Left ventricle myocardium inferior (tissue), 1 donor: ENCODE measurements at places on chromosomes 1 and 21. TPM values are rescaled to one million over a fixed set of nuclear protein-coding genes. Genes with fewer than 3 reads are reported as not detected.

DNA sequence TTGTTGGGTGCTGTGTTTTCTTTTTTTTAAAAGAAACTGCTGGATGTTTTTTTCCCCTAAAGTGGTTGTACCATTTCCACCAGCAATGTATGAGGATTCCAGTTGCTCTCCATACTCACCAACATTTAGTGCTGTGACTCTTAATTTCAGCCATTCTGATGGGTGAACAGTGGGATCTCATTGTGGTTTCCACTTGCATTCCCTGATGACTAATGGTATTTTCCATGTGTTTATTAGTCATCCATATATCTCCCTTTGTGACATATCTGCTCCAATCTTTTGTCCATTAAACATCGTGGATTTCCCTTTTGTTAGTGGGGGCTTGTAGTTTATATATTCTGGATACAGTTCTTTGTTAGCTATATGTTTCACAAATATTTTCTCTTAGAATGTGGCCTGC lies 206.0 kb downstream of the CAMTA1 start:
- no peak overlapping the region for H3K27ac ChIP-seq
- H3K36me3 ChIP-seq, result no peaks in the 10 kb centered on the region
- H3K27me3 ChIP-seq, result peaks cover 16% of the 10 kb centered on the region
- DNase-seq, result no peak

DNA sequence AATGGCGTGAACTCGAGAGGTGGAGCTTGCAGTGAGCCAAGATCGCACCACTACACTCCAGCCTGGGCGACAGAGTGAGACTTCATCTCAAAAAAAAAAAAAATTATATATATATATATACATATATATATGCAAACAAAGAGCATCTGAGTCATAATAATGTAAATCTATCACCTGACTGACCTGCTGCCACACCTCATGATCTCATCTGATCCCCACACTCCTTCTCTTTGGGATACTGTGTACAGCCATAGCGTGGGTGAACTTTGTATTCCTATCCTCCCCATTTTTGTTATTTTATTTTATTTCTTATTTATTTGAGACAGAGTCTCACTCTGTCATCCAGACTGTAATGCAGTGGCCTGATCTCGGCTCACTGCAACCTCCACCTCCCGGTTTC lies 2.6 kb upstream of the HDAC1 start:
- DNase-seq, result no peak
- no peaks in the 10 kb centered on the region for H3K36me3 ChIP-seq
- peaks cover 23% of the 10 kb centered on the region for H3K4me1 ChIP-seq
- H3K4me3 ChIP-seq, result no peak overlapping the region
- H3K27me3 ChIP-seq, result no peaks in the 10 kb centered on the region
- H3K27ac ChIP-seq, result no peak overlapping the region

DNA sequence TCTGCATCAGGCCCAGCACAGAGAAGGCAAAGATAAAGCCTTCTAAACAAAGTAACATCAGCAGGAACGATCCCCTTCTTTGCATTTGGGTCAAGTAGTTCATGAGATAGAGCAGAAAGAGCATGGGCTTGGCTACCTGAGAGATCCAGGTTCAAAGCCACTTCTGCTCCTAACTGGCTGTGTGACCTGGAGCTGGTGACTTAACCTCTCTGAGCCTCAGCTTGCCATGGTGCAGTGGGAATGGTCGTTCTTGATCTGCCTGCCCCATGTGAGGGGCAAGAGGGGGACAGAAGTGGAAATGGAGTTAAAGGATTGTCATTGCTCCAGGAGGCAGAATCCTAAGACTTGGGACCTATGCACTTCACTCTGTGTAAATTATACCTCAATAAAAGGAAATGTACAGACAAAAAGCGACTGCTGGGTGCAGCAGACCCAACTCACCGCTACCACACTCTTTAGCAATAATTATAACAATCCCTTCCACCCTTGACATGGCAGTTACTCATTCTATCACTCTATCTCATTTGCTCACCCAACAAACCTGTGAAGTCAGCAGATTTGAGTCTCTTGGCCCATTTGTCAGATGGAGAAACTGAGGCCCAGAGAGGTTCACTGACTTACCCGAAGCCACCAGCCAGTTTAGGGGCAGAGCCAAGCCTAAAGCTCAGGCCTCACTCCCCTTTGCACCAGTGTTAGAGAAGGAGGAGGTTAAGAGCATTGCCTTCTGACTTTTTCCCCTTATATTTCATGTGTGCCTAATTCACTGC lies 1.5 kb upstream of the MATN1 start:
- no peak overlapping the region for H3K27ac ChIP-seq
- DNase-seq, result no peak
- no peaks in the 10 kb centered on the region for H3K36me3 ChIP-seq
- no peak overlapping the region for H3K4me3 ChIP-seq
- H3K4me1 ChIP-seq, result no peaks in the 10 kb centered on the region
- H3K27me3 ChIP-seq, result no peaks in the 10 kb centered on the region

DNA sequence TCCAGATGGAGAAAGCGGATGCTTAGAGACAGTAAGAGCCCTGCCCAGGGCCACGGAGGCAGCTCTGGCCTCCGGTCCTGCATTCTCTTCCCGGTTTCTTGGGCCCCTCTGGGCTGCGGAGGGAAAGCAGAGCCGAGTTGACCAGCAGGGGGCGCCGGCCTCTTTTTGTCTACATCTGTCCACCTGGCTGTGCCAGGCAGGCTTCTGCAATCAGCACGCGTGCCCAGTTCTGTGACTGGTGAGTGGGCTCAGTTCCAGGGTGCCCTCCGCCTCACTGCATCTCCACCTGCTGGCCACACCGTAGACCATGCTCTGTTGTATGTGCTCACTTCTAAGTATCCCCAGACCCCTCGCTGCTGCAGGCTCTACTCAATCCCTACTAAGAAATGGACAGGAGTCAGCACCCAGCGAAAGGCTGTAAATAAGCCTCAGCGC lies 6.7 kb upstream of the HUNK start:
- no peaks in the 10 kb centered on the region for H3K36me3 ChIP-seq
- no peak overlapping the region for H3K27ac ChIP-seq
- H3K27me3 ChIP-seq, result peaks cover 41% of the 10 kb centered on the region
- peak; percentile 88 for DNase-seq

GRCh38 chr1:218436346-218436745 lies 91.2 kb downstream of the TGFB2 start:
- H3K27me3 ChIP-seq, result no peaks in the 10 kb centered on the region
- H3K4me1 ChIP-seq, result peaks cover 19% of the 10 kb centered on the region
- H3K27ac ChIP-seq, result no peak overlapping the region
- H3K36me3 ChIP-seq, result no peaks in the 10 kb centered on the region
- no peak overlapping the region for H3K4me3 ChIP-seq

- H3K27ac ChIP-seq, result no peak overlapping the region
- peaks cover 7% of the 10 kb centered on the region for H3K4me1 ChIP-seq
- no peaks in the 10 kb centered on the region for H3K27me3 ChIP-seq
- no peak for DNase-seq
- no peak overlapping the region for H3K4me3 ChIP-seq
- H3K36me3 ChIP-seq, result no peaks in the 10 kb centered on the region
These were observed 204.3 kb downstream of the SMYD3 start for GRCh38 chr1:246302711-246303317.

DNA sequence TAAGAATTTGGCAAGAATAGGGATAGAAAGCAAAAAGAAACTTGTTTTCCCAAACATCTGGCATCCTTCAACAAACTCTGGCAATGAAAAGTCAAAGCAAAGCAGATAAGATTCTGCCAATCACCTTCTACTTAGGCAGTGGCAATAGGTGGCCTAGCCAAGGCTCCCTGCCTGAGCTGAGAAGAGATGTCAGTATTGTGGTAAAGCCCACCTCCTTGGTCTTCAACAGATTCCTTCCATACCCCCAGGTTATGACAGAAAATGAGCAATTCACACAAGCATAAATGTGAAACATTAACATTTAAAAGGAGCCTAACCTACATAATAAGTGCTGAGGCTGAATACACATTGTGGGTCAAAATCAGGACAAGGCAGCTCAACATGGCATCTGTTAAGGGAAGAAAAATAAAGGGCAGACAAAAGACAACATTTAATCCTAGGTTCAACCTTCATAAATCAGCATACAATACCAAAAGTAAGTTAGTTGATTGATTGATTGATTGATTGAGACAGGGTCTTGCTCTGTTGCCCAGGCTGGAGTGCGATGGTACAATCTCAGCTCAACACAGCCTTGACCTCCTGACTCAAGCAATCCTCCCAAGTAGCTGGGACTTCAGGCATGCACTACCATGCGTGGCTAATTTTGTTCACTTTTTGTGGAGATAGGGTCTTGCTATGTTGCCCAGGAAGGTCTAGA lies 123.1 kb downstream of the AKT3 start:
- DNase-seq, result no peak
- no peaks in the 10 kb centered on the region for H3K27me3 ChIP-seq
- no peaks in the 10 kb centered on the region for H3K36me3 ChIP-seq
- H3K27ac ChIP-seq, result no peak overlapping the region
- no peak overlapping the region for H3K4me3 ChIP-seq

DNA sequence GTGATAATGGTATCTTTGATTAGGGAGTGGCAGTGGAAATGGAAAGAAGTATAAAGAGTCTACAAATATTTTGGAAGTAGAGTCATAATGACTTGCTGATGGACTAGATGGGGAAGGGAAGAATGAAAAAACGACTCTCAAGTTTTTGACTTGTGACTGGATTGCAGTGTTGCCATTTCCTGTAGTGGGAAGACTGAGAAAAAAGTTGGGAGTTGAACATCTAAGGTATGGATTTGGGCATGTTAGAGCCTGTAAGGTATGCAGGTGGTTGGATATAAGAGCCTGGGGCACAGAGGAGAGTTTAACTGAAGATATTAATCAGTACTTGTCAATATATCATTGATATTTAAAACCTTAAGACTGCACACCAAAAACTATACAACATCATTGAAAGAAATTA lies 19.4 kb downstream of the DNM3 start:
- H3K27ac ChIP-seq, result no peak overlapping the region
- H3K36me3 ChIP-seq, result no peaks in the 10 kb centered on the region
- no peak overlapping the region for H3K4me3 ChIP-seq
- H3K27me3 ChIP-seq, result no peaks in the 10 kb centered on the region
- DNase-seq, result no peak
- H3K4me1 ChIP-seq, result no peaks in the 10 kb centered on the region

GRCh38 chr1:70405780-70406416 lies 5.2 kb upstream of the CTH start:
- H3K4me1 ChIP-seq, result peaks cover 10% of the 10 kb centered on the region
- DNase-seq, result no peak
- H3K36me3 ChIP-seq, result no peaks in the 10 kb centered on the region

GRCh38 chr1:241413974-241414373 lies 57.0 kb upstream of the RGS7 start:
- no peaks in the 10 kb centered on the region for H3K4me1 ChIP-seq
- H3K27ac ChIP-seq, result no peak overlapping the region
- peaks cover 5% of the 10 kb centered on the region for H3K27me3 ChIP-seq
- DNase-seq, result no peak

DNA sequence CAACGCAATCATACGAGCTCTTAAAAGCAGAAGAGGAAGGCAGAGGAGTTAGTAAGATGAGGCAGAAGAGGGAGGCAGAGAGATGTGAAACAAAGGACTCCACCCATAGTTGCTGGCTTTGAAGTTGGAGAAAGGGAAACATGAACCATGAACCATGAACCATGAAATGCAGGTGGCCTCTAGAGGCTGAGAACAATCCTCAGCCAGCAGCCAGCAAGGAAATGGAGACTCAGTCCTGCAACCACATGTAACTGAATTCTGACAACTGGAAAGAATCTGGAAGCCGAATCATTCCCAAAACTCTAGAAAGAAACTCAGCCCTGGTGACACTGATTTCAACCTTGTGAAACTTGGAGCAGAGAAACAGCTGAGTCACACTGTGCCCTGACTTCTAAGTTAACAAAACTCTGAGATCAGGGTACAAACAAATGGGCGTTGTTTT lies 10.1 kb downstream of the DIPK1A start:
- H3K36me3 ChIP-seq, result no peaks in the 10 kb centered on the region
- no peaks in the 10 kb centered on the region for H3K27me3 ChIP-seq
- no peak overlapping the region for H3K4me3 ChIP-seq
- peaks cover 13% of the 10 kb centered on the region for H3K4me1 ChIP-seq
- DNase-seq, result no peak

GRCh38 chr1:231334079-231334666 lies 3.5 kb downstream of the EXOC8 start:
- peak overlapping the region; percentile 97 for H3K4me3 ChIP-seq
- H3K27ac ChIP-seq, result no peak overlapping the region
- H3K36me3 ChIP-seq, result peaks cover 11% of the 10 kb centered on the region
- H3K27me3 ChIP-seq, result no peaks in the 10 kb centered on the region
- no peak for DNase-seq

DNA sequence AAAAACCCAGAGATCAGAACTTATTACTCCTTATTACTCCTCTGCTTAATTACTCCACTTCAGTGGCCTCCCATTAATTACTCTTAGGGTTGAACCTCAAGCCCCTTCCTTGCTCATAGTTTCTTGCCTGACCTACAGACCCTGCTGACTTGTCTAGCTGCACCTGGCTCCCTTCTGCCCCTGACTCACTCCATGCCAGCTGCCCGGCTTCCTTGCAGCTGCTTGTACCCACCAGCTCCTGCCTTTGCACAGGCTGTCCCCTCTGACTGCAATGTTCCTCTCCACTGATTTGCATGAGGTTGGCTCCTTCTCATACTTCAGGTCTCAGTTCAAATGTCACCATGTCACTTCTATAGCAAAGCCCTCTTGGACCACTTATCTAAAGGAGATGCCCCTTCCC lies 1.9 kb upstream of the PTPRU start:
- H3K27me3 ChIP-seq, result peaks cover 3% of the 10 kb centered on the region
- H3K4me3 ChIP-seq, result no peak overlapping the region
- H3K36me3 ChIP-seq, result no peaks in the 10 kb centered on the region
- no peak for DNase-seq
- H3K27ac ChIP-seq, result no peak overlapping the region

- peaks cover 65% of the 10 kb centered on the region for H3K4me1 ChIP-seq
- peak; percentile 83 for DNase-seq
- H3K27me3 ChIP-seq, result no peaks in the 10 kb centered on the region
- H3K4me3 ChIP-seq, result no peak overlapping the region
- peak overlapping the region; percentile 63 for H3K27ac ChIP-seq
These were observed 106.1 kb downstream of the KIAA0319L start for GRCh38 chr1:35451125-35451528.

GRCh38 chr1:247241691-247242090 lies 14.2 kb upstream of the VN1R5 start:
- H3K4me3 ChIP-seq, result no peak overlapping the region
- H3K4me1 ChIP-seq, result no peaks in the 10 kb centered on the region
- no peaks in the 10 kb centered on the region for H3K27me3 ChIP-seq
- no peaks in the 10 kb centered on the region for H3K36me3 ChIP-seq

GRCh38 chr1:6263716-6264115 lies 2.8 kb upstream of the GPR153 start:
- peaks cover 53% of the 10 kb centered on the region for H3K27me3 ChIP-seq
- no peak overlapping the region for H3K4me3 ChIP-seq
- H3K27ac ChIP-seq, result peak overlapping the region; percentile 40
- no peaks in the 10 kb centered on the region for H3K36me3 ChIP-seq

- H3K4me1 ChIP-seq, result no peaks in the 10 kb centered on the region
- peak overlapping the region; percentile 52 for H3K27ac ChIP-seq
- no peak overlapping the region for H3K4me3 ChIP-seq
- no peaks in the 10 kb centered on the region for H3K27me3 ChIP-seq
- no peaks in the 10 kb centered on the region for H3K36me3 ChIP-seq
These were observed 98.0 kb upstream of the BCAR3 start for GRCh38 chr1:93779540-93780165.

The SPATA21 gene
- not detected for total RNA-seq

The POU2F1 gene
- 7.5 TPM for total RNA-seq

The LEMD1 gene
- not detected for total RNA-seq

The KCNC4 gene
- 6.1 TPM for total RNA-seq

The TMIGD3 gene
- 0.85 TPM for total RNA-seq

The LYPLA2 gene
- total RNA-seq, result 26.2 TPM
